ENCODE measurements at places on chromosomes 13 and 19. TPM values are rescaled to one million over a fixed set of nuclear protein-coding genes. Genes with fewer than 3 reads are reported as not detected.

The MIR17HG gene
- 39.8 TPM for total RNA-seq

The RGS9BP gene
- total RNA-seq: 1.3 TPM

The PBX4 gene
- 19.4 TPM for total RNA-seq

The PLPP2 gene
- total RNA-seq: 0.63 TPM

The GAPDHS gene
- total RNA-seq: not detected

The SBK3 gene
- not detected for total RNA-seq

The NOVA2 gene
- 28.2 TPM for total RNA-seq

The CFD gene
- 0.31 TPM for total RNA-seq

The CGB7 gene
- total RNA-seq: not detected

The CGB3 gene
- not detected for total RNA-seq

The KCNJ14 gene
- 1.6 TPM for total RNA-seq

The EDNRB gene
- 18.5 TPM for total RNA-seq

The IL17D gene
- 8.5 TPM for total RNA-seq

The SMARCA4 gene
- total RNA-seq: 187 TPM

The SMAD9 gene
- 14.4 TPM for total RNA-seq

The KIR2DL4 gene
- total RNA-seq: not detected

The HSD11B1L gene
- 21.6 TPM for total RNA-seq

The CEACAM16 gene
- not detected for total RNA-seq

The TEX101 gene
- not detected for total RNA-seq

The IRGC gene
- not detected for total RNA-seq

The PLK5 gene
- 0.31 TPM for total RNA-seq

The ZNF506 gene
- total RNA-seq: 106 TPM

The CACNA1A gene
- 83.9 TPM for total RNA-seq

The LGI4 gene
- total RNA-seq: 11.3 TPM

The MYH14 gene
- 1.6 TPM for total RNA-seq

The ZNF791 gene
- 29.1 TPM for total RNA-seq

The CCDC169 gene
- total RNA-seq: 4.7 TPM

The PSG5 gene
- total RNA-seq: not detected

The PRRG2 gene
- total RNA-seq: 0.94 TPM

The TUBB4A gene
- total RNA-seq: 215 TPM

The ZNF471 gene
- total RNA-seq: 48.5 TPM

The CCDC194 gene
- total RNA-seq: not detected

The APC2 gene
- total RNA-seq: 276 TPM

The TNNT1 gene
- 0.94 TPM for total RNA-seq

The RAB11B gene
- 170 TPM for total RNA-seq

The NLRP8 gene
- total RNA-seq: not detected

The ZFP36 gene
- total RNA-seq: 0.94 TPM

The ETV2 gene
- 0.94 TPM for total RNA-seq

The POLRMT gene
- total RNA-seq: 21.6 TPM

The FAM216B gene
- total RNA-seq: 0.94 TPM

The CCNA1 gene
- 6.9 TPM for total RNA-seq

The CYP2S1 gene
- total RNA-seq: not detected

The IZUMO4 gene
- total RNA-seq: 5.9 TPM

The POLR1D gene
- 54.5 TPM for total RNA-seq

The CLIP3 gene
- 59.5 TPM for total RNA-seq

The ENOX1 gene
- 64.5 TPM for total RNA-seq

The MATK gene
- total RNA-seq: 19.7 TPM

The SIGLEC5 gene
- not detected for total RNA-seq

The GJB6 gene
- 1.3 TPM for total RNA-seq

The KCNN1 gene
- 37.6 TPM for total RNA-seq

The OVOL3 gene
- total RNA-seq: not detected

The ZNF497 gene
- total RNA-seq: 8.1 TPM

The FBXO17 gene
- total RNA-seq: 9.1 TPM

The ZNF90 gene
- total RNA-seq: 7.5 TPM

The ICAM5 gene
- 4.1 TPM for total RNA-seq

The EFNA2 gene
- total RNA-seq: 7.5 TPM

The NOTCH3 gene
- 19.4 TPM for total RNA-seq

The ZNF549 gene
- total RNA-seq: 41.9 TPM

Data from parietal lobe (tissue), 2 donors.